ENCODE measurements at places on chromosomes 13 and 19.
A peak's percentile ranks its signal among the peaks of the same experiment; 100 is the strongest.

GRCh38 chr13:75440100-75440499 is 41.9 kb downstream of the TBC1D4 start:
- no peak for DNase-seq

DNA sequence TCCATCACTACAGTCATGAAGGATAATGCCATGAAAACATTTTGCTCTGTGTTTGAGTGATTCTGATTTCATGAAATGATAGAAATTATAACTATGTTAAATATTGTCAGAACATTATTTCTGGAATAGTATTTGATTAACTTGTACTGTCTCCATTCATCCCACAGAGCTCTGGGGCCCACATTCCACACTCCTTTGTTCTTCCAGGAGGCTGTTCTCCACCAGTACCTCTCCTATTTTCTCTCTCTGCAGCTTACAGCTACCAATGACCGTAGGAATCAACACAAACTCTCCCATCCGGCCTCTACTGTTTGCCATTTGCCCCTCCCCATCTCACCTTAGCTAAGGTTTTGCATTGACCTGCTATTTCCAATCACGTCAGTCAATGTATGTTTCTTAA is 240.9 kb downstream of the LMO7 start:
- DNase-seq: no peak

DNA sequence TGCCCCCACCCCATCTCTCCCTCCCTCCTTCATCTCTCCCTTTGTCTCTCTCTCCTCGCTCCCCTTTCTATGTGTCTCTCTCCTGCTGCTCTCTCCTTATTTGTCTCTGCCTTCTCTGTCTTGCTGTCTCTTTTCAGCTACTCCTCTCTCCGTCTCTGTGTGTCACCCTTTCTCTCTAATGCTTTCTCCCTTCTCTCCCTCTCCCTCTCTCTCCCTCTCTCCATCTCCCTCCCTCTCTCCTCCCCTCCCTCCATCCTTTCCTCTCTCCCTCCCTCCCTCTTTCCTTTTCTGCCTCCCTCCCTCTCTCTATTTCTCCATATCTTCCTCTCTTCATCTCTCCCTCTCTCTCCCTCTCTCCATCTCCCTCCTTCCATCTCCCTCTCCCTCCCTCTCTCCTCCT is 682 bp downstream of the ATP4A start:
- DNase-seq: no peak

DNA sequence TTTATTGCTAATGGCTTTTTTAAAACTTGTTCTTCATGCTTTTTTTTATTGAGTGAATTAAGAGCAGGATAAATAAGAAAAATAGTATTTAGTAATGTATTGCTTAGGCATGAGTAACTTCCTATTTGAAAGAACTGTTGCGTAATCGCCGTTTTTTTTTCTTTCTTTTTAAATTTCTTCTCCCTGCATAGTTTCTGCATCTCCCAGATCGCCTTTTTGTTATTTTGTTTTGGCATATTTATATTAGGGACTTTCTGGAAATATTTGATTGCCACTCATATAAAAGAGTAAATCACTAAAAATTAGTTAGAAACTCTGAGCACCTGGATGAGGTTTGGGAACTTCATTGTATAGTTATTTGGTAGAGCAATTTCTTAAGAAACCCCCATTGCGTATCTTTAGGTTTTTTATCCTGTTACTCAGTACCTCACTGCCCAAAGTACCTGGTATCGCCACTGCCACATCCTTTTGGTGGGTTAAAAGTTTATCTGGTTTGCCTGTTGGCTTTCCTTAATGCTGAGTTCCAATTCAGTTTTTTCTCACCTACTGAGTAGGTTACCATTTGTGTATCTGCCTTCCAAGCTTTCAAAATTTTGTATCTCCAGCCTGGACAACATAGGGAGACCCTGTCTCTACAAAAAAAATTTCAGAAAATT is 36.2 kb upstream of the LPAR6 start:
- DNase-seq: peak; percentile 59

GRCh38 chr19:54674021-54674617 is 11.3 kb downstream of the LILRB4 start:
- DNase-seq: peak; percentile 18

GRCh38 chr13:95571941-95572340 is 19.4 kb downstream of the CLDN10 start:
- DNase-seq: no peak

DNA sequence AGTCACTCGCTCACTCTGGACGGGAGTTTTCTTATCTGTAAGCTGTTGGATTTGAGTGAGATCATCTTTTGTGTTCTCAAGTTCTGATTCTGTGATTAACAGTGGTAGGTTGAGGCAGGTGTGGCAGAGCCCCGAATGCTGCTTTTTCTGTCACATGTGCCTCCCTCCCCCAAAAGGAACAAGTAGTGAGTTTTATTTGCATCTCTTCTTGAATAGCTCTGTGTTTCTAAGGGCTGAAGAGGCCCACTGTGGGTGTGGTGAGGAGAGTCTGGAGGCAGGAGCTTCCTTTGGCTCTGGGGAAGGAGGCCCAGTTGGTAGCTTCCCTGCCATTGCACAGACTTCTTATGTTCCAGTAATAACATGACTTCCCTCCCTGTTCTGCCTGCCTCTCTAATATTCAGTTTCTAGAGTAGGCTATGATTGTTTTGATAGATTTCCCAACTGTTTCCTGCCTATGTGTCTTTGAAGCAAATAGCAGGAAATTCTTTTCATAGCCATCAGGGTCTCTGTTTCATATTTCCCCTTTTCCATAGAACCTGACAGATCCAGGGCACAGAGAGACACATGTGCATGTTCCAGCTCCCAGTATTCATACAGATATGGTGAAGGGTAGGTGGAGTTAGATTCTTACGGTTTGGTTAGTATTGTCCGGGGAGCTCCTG is 23.9 kb upstream of the CXCL17 start:
- DNase-seq: no peak

- DNase-seq: peak; percentile 50
Measured at GRCh38 chr19:571566-571974, 826 bp upstream of the BSG start.

GRCh38 chr13:97366172-97366688 is 67.7 kb upstream of the RAP2A start:
- DNase-seq: no peak

GRCh38 chr13:106182404-106182803 is 353.1 kb downstream of the EFNB2 start:
- DNase-seq: peak; percentile 92

DNA sequence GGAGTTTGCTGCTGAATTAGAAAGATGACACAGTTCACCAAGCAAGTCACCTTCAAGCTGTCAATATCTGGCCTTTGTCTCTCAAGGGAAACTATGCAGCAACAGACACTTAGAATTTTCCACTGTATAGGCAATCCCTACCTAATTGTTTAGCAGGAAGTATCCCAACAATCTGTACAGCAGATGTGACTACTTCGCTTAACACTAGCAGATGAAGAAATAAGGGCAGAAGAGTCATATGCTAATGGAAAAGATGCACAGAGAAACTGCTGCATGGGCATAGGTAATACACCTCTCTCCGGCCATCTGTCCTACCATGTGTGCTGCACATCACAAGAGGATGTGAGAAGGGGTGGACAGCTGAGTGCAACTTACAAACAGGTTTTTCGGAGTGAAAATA is 851.2 kb downstream of the PCDH9 start:
- DNase-seq: no peak

GRCh38 chr19:50666346-50667176 is 17.3 kb downstream of the C19orf81 start:
- no peak for DNase-seq

- DNase-seq: peak; percentile 4
Measured at GRCh38 chr19:32971012-32971595, 654 bp downstream of the CEP89 start.

GRCh38 chr19:18788529-18789421 is 2.3 kb downstream of the COMP start:
- no peak for DNase-seq
